ENCODE measurements at places on chromosomes 2 and 18.

- no peak for DNase-seq
Observed at GRCh38 chr18:49745045-49746014, 68.0 kb downstream of the ACAA2 start.

- no peak for DNase-seq
Observed at GRCh38 chr2:144847347-144848080, 327.6 kb upstream of the ZEB2 start.

DNA sequence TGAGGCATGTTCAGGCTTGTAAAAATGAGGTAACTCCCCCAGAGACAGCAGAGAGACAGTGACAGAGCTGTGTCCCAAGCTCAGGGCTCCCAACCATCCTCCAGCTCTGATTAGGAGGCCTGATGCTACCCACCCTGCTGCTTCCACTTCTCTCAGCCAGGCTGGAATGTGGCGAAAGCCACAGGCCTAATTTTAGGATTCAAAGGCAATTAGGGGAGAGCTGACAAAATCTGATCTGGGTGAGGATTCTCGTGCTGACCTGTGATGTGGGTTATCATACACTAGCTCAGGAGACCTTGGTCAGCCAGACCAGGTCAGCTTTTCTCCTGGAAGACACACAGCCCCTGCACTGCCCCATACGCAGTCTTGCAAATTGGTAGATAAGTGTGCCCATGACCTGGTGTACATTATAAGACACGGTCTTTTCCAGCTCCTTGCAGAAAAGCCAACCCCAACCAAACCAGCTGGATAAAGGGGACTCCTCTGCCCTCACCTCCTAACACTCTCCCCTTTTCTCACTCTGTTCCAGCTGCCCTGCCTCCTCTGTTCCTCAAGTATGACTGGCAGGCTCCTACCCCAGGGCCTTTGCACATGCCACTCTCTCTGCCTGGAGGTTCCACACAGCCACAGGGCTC lies 225.9 kb downstream of the MGAT5 start:
- DNase-seq = no peak

- DNase-seq = no peak
Observed at GRCh38 chr2:220585241-220585640, 957.8 kb downstream of the SLC4A3 start.

GRCh38 chr2:202960524-202960923 lies 48.4 kb downstream of the CARF start:
- DNase-seq = no peak

DNA sequence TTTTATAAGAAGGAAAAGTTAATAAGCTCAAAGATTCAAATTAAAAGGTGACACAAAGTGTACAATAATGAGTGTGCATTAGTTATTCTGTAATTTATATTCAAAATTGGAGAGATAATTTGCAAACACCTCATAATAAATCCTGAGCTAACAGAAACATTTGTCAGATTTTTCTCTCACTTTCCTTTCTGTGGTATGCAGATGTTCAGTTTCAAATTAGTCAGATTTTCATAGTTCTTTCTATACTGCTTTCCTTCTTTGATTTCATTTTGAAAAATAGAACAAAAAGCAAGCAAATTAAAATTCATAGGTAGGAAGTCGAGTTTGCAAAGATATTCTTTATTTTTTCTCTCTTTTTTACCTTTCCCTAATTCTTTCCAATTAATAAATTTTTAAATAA lies 1420.1 kb upstream of the NXPH2 start:
- no peak for DNase-seq

GRCh38 chr18:11040359-11040758 lies 109.0 kb downstream of the PIEZO2 start:
- DNase-seq = no peak

GRCh38 chr2:1675633-1676032 lies 68.7 kb downstream of the PXDN start:
- DNase-seq = no peak

All from T-helper 2 cell (primary cell).